ENCODE measurements at places on chromosomes 3 and 15. TPM values are rescaled to one million over a fixed set of nuclear protein-coding genes. Genes with fewer than 3 reads are reported as not detected.

GOLGA8G gene
- total RNA-seq: not detected

SI gene
- total RNA-seq: not detected

SNX22 gene
- total RNA-seq: 0.27 TPM

SH3BP5 gene
- total RNA-seq: 25.2 TPM
